ENCODE measurements at places on chromosomes 2 and 18.
A peak's percentile ranks its signal among the peaks of the same experiment; 100 is the strongest.

- H3K27ac ChIP-seq = no peak overlapping the region
- no peaks in the 10 kb centered on the region for H3K27me3 ChIP-seq
- H3K4me1 ChIP-seq = no peaks in the 10 kb centered on the region
- no peak overlapping the region for H3K4me3 ChIP-seq
Measured at GRCh38 chr2:12847694-12848575, 131.2 kb downstream of the TRIB2 start.

DNA sequence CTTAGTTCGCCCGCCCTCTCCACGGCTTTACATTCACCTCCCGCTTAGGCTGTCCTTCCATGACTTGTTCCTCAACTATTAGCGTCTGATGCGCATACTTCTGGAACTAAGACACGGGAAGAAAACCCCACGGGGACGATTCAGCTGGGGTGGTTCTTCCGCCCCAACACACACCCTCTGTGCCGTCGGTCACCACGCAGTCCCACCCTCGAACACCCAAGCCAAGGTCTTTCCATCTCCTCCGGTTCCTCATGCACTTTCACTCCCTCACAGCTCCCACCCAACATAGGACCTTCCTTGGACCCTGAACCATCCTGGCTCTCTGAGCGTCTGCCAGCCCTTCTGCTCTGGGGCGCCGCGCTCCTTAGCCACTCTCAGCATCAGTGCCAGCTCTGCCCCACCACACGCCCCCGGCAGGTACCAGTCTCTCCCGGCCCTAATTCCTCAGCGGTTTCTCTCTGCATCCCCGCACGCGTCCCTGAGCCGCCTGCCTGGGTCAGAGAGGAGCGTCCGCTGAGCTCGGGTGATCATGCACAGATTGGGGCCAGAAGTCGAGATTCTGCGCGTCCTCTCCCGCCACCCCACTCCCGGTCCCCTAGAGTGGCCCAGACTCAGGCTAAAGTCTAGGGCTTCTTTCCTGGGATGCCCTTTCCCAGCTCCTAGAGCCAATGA is 522 bp upstream of the SRD5A2 start:
- H3K27ac ChIP-seq = no peak overlapping the region
- H3K4me3 ChIP-seq = no peak overlapping the region
- H3K4me1 ChIP-seq = no peaks in the 10 kb centered on the region
- H3K36me3 ChIP-seq = no peaks in the 10 kb centered on the region
- no peak for DNase-seq
- H3K27me3 ChIP-seq = no peaks in the 10 kb centered on the region

GRCh38 chr2:48927355-48927754 is 171.8 kb upstream of the LHCGR start:
- no peak overlapping the region for H3K4me3 ChIP-seq
- H3K27me3 ChIP-seq = no peaks in the 10 kb centered on the region
- H3K36me3 ChIP-seq = no peaks in the 10 kb centered on the region
- no peaks in the 10 kb centered on the region for H3K4me1 ChIP-seq
- H3K27ac ChIP-seq = no peak overlapping the region

GRCh38 chr18:34651586-34652369 is 58.3 kb upstream of the DTNA start:
- DNase-seq = no peak
- no peak overlapping the region for H3K4me3 ChIP-seq
- H3K27ac ChIP-seq = no peak overlapping the region

DNA sequence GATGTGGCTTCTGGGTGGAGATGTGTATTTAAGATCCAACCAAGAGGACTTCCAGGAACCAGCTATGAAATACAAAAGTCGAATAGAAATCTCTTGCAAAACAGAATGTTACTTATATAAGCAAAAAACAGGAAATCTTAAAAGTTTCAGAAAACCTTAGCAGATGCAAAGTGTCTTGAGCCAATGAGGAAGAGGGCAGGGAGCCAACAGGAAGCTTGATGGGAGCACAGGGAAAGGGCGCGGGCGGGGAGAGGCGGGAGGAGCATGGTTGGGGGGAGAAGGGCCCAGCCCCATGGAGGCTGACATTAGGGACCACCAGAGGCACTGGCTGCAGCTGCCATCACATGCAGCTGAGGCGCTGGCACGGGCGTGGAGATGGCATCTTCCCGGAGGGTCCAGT is 203.3 kb downstream of the SNTG2 start:
- H3K4me3 ChIP-seq = no peak overlapping the region
- no peaks in the 10 kb centered on the region for H3K36me3 ChIP-seq
- no peak overlapping the region for H3K27ac ChIP-seq
- DNase-seq = peak; percentile 61
- peaks cover 9% of the 10 kb centered on the region for H3K4me1 ChIP-seq

- H3K36me3 ChIP-seq = no peaks in the 10 kb centered on the region
- DNase-seq = no peak
- H3K4me1 ChIP-seq = no peaks in the 10 kb centered on the region
- no peak overlapping the region for H3K27ac ChIP-seq
Measured at GRCh38 chr2:162559194-162559593, 215.3 kb downstream of the GCA start.

GRCh38 chr18:68757126-68757525 is 40.8 kb upstream of the CCDC102B start:
- H3K4me3 ChIP-seq = no peak overlapping the region
- no peaks in the 10 kb centered on the region for H3K36me3 ChIP-seq
- no peaks in the 10 kb centered on the region for H3K27me3 ChIP-seq

DNA sequence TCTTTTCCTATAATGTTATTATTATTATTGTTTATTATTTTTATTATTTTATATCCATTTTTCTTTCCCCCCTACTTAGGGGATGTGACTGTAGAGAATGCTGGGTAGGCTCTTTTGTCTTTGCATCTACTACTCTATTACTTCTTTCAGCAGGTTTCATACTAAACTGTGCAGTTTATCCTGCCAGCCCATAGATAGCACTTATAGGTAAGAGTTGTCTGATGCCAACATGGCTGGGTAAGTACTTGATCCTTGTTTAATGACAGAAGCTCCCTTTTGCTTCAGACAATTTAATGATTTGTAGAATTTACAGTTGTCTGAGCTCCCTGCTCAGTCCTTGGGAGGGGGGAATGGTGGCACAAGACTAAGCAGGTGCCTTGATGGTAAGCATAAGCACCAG is 262.9 kb upstream of the CDH2 start:
- no peaks in the 10 kb centered on the region for H3K36me3 ChIP-seq
- no peak for DNase-seq
- H3K27ac ChIP-seq = no peak overlapping the region

GRCh38 chr18:29156531-29156930 is 979.6 kb upstream of the CDH2 start:
- H3K4me3 ChIP-seq = no peak overlapping the region
- no peak for DNase-seq
- H3K4me1 ChIP-seq = peaks cover 4% of the 10 kb centered on the region
- no peaks in the 10 kb centered on the region for H3K36me3 ChIP-seq

- H3K27ac ChIP-seq = peak overlapping the region; percentile 78
- H3K36me3 ChIP-seq = no peaks in the 10 kb centered on the region
- H3K4me3 ChIP-seq = no peak overlapping the region
Measured at GRCh38 chr2:20593072-20594034, 57.5 kb downstream of the HS1BP3 start.

DNA sequence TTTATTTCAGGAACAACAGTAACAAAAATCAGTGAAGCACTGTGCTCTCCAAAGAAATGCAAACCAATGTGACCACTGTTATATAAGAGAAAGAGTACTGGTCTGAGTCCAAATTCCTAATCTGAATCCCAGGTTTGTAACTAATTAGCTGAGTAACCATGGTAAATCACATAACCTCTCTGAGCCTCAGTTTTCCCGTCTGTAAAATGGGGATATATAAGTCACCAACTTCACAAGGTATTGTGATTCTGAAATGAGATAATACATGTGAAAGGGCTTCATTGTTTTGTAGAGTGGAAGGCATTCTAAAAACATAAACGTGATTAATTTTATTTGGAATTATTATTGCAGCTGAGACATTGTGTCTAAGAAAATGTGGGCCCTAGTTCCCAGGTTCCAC is 91.3 kb upstream of the YPEL5 start:
- DNase-seq = no peak
- no peak overlapping the region for H3K4me3 ChIP-seq
- H3K27ac ChIP-seq = no peak overlapping the region
- no peaks in the 10 kb centered on the region for H3K4me1 ChIP-seq

GRCh38 chr2:11949732-11950523 is 203.5 kb downstream of the LPIN1 start:
- no peak for DNase-seq
- no peaks in the 10 kb centered on the region for H3K36me3 ChIP-seq
- H3K4me3 ChIP-seq = no peak overlapping the region
- H3K4me1 ChIP-seq = no peaks in the 10 kb centered on the region

GRCh38 chr2:62334009-62334408 is 138.1 kb downstream of the B3GNT2 start:
- DNase-seq = no peak
- no peak overlapping the region for H3K27ac ChIP-seq
- H3K27me3 ChIP-seq = no peaks in the 10 kb centered on the region
- no peaks in the 10 kb centered on the region for H3K36me3 ChIP-seq

GRCh38 chr2:36449213-36449612 is 93.6 kb downstream of the CRIM1 start:
- H3K27me3 ChIP-seq = no peaks in the 10 kb centered on the region
- H3K4me1 ChIP-seq = peaks cover 28% of the 10 kb centered on the region
- H3K27ac ChIP-seq = no peak overlapping the region
- DNase-seq = no peak

GRCh38 chr18:51153659-51154371 is 43.7 kb downstream of the MEX3C start:
- no peaks in the 10 kb centered on the region for H3K36me3 ChIP-seq
- H3K27ac ChIP-seq = no peak overlapping the region
- no peaks in the 10 kb centered on the region for H3K4me1 ChIP-seq
- no peaks in the 10 kb centered on the region for H3K27me3 ChIP-seq

- H3K27ac ChIP-seq = no peak overlapping the region
- H3K27me3 ChIP-seq = no peaks in the 10 kb centered on the region
- no peak for DNase-seq
- H3K4me3 ChIP-seq = no peak overlapping the region
Measured at GRCh38 chr2:168685600-168686451, 116.6 kb upstream of the NOSTRIN start.

- H3K27me3 ChIP-seq = no peaks in the 10 kb centered on the region
- H3K4me3 ChIP-seq = no peak overlapping the region
- DNase-seq = no peak
- H3K27ac ChIP-seq = no peak overlapping the region
- H3K4me1 ChIP-seq = peaks cover 18% of the 10 kb centered on the region
Measured at GRCh38 chr2:23916727-23917405, 10.1 kb downstream of the ATAD2B start.

DNA sequence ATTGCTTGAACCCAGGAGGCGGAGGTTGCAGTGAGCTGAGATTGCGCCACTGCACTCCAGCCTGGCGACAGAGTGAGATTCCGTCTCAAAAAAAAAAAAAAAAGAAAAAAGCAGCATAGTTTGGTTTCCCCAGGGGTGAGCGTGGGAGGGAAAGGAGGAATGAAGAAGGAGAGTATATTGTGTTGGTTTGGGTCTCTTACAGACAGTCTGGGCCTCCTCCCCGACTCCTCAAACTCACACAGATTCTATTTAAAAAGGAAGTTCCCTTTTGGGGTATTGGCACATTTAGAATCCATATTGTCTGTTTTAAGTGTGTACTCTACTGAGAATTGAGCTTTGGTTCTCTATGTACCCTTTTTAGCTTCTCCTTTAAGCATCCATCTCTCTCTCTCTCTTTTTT is 27.4 kb upstream of the SLC20A1 start:
- no peak overlapping the region for H3K27ac ChIP-seq
- no peak for DNase-seq
- H3K27me3 ChIP-seq = no peaks in the 10 kb centered on the region
- H3K4me3 ChIP-seq = no peak overlapping the region
- H3K36me3 ChIP-seq = no peaks in the 10 kb centered on the region

DNA sequence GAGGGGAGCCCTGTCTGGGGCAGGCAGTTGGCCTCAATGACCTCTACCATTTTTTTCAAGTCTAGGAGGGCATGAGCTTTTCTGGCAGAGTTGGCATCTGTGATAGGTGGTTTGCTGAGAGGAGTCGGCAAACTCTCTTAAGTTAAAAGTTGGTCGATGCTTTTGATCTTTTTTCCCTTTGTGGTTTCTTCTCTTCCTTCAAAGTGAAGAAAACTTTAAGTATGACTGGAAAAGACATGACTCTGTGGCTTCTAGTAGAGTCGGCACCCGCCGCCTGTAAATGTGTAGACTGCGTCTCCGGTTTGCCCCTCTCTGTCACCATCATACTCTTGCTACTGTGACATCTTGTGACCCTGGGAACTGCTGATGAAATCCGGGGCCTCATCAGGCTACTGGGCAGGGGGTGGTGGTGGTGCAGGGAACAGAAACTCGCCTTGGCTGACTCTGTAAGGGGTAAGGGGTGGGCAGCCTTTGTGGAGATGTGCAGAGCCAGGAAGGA is 21.1 kb downstream of the INPP5D start:
- H3K27me3 ChIP-seq = no peaks in the 10 kb centered on the region
- no peak for DNase-seq
- H3K4me3 ChIP-seq = no peak overlapping the region
- no peaks in the 10 kb centered on the region for H3K4me1 ChIP-seq

DNA sequence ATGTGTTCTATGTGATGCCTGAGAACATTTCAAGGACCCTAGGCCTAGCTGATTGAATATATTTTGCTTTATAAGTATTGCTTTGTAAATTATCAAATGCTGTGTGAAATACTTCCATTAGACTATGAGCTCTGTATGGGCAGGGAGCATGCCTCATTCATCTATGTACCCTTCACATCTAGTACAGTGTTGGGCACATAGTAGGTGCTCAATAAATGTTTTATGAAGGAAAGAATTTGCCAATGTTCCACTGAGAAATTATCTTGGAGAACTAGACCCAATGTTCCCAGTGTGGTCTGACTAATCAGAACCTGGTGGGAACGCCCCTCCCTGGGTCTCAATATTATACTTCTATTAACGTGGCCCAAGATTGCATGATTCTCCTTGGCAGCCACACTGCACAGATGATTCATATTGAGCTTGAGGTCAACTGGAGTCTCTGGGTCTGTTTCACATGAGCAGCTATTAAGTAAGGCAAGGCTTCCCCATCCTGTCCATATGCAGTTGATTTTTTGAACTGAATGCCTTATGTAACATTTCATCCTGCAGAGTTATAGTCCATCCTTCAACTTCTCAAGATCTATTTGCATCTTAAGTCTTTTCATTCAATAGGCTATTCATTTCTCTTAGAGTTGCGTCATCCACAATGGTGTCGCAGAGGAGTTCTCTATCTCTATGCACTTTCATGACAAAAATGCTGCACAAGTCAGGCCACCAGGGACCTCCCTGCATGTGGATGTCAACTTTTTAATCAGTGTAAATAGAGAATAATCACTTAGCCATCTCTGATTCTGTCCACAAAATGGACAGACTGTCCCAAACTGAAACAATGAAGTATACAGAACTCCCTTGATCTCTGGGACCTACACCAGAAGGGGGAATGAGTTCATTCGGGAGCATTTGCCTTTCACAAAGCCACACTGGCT is 257.6 kb downstream of the CYP26B1 start:
- H3K4me1 ChIP-seq = no peaks in the 10 kb centered on the region
- no peaks in the 10 kb centered on the region for H3K27me3 ChIP-seq
- no peaks in the 10 kb centered on the region for H3K36me3 ChIP-seq

DNA sequence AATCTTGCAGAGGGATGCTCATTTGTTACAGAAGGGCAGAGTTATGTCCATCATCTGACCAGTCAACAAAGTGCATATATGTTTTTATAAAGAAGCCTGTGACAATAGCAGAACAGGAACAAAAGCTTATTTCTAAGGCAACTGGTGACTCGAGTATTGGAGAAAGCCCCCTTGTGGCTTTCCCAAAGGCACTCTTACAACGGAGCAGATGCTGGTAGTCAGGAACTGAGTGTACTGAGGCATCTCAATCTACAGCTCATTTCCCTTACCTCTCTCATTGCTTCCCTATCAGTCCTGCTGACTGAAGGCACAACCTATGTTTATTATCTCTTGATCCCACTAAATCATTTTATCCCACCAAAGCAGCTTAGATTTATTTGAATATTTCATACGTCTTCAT is 557.1 kb upstream of the CHAC2 start:
- no peaks in the 10 kb centered on the region for H3K4me1 ChIP-seq
- DNase-seq = no peak
- H3K4me3 ChIP-seq = no peak overlapping the region
- H3K27ac ChIP-seq = no peak overlapping the region
- H3K27me3 ChIP-seq = no peaks in the 10 kb centered on the region

All from right atrium auricular region (tissue), 2 donors.